ENCODE measurements at places on chromosomes 7 and 10.

- DNase-seq: no peak
Observed at GRCh38 chr10:96673318-96674099, 46.8 kb downstream of the PIK3AP1 start.

DNA sequence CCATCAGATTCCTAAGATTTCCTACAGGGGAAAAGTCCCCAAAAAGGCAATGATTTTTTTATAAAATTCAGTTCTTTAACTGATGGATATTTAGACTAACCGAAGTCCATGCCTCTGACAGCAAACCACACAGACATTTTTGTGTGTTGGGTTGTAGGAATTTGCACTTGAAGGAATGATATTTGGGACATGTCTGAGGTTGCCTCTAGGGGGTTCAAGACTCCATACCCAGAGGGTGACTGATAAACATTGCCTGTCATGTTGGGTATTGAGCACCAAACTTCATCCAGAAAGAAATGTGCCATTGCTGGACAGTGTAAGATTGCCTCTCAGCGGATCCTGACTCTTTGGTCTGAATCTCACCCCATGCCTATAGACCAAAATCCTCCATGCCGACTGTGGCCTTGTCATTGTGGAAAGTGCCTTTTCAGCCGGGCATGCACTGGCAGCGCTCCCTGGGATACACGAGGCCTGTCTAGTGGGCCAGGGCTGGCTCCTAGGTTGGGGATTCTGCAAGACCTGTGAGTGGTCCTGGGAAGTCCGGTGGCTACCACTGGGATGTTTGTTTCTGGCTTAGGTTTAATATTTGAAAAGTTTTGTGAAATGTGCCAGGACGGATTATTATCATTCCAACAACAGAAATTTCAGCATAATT, 252.9 kb downstream of the WDR37 start:
- no peak for DNase-seq

DNA sequence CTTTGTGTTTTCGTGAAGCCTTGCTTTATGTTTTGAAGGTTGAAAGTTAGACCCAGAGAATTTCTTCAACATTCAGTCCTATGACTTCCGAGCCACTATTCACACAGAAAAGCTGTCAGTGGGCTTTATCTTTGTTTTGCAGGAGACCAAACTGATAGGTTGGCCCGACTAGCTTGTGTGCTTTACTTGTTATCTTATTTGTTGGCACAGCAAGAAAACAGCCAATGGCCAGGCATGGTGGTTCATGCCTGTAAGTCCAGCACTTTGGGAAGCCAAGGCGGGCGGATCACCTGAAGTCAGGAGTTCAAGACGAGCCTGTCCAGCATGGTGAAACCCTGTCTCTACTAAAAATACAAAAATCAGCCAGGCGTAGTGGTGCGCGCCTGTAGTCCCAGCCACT, 16.0 kb upstream of the GDI2 start:
- DNase-seq: no peak

GRCh38 chr10:32234471-32234870, 112.5 kb downstream of the EPC1 start:
- no peak for DNase-seq
